ENCODE measurements at places on chromosomes 13 and 19. TPM values are rescaled to one million over a fixed set of nuclear protein-coding genes. Genes with fewer than 3 reads are reported as not detected.
A peak's percentile ranks its signal among the peaks of the same experiment; 100 is the strongest.

DNA sequence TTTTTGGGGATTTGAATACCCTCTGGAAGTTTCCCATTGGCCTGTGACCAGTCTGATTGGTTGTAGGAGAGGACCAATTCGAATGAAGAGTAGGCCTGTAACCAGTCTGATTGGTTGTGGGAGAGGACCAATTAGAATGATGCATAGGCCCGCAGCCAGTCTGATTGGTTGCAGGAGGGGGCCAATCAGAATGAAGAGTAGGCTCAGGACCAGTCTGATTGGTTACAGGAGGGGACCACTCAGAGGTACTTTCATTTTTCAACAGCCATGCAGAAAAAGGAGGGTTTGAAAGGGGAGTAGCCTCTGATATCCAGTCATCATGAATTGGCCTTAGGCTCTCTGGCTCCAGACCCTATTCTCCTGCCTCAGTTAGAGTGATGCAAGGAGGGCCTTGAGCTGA is 30.4 kb upstream of the SLC1A5 start:
- no peak for DNase-seq

DNA sequence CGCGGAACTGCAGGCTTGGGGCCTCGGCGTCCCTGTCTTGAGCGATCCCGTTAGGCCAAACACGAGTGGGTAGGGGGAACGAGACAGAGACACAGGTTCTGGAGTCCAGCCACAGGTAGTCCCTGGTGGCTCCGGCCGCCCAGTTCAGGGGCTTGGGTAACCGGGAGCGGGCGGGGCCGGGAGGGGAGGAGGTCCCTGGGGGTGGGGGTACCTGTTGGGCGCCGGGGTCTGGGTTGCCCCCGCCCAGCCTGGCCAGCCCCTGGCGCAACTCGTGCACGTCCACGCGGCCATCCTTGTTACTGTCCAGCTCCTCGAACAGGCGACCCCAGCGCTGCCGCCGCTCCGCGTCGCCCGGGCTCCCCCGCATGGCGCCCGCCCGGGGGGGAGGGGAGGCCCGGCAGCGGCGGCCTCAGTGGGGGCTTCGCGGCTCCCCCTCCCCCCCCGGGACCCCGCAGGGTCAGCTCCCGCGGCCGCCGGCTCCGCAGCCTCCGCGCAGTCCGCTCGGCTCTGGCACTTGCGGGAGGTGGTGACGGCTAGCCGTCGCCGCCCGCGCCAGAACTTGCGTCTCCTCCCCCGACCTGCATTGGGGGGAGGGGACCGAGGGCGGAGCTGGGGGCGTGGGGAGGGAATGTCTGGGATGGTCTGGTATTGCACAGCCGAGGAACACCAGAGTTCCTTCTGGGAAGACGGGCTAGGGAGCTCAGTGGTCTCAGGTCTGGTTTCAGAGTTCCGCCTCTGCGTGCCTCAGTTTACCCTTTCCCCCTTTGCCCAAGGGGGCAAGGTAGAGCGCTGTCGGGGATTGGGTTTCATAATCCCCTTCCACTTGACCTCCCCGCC is at the start of gene SLC25A23:
TSS of gene SLC25A23 (minus strand) at position 531 of the 837 bp plus-strand sequence. CDS start at position 367, 164 bp downstream.
- DNase-seq = no peak

- DNase-seq = no peak
Observed at GRCh38 chr19:17332677-17333581, 1.7 kb downstream of the ANO8 start.

- no peak for DNase-seq
Observed at GRCh38 chr19:22427960-22428913, 6.1 kb upstream of the ZNF98 start.

DNA sequence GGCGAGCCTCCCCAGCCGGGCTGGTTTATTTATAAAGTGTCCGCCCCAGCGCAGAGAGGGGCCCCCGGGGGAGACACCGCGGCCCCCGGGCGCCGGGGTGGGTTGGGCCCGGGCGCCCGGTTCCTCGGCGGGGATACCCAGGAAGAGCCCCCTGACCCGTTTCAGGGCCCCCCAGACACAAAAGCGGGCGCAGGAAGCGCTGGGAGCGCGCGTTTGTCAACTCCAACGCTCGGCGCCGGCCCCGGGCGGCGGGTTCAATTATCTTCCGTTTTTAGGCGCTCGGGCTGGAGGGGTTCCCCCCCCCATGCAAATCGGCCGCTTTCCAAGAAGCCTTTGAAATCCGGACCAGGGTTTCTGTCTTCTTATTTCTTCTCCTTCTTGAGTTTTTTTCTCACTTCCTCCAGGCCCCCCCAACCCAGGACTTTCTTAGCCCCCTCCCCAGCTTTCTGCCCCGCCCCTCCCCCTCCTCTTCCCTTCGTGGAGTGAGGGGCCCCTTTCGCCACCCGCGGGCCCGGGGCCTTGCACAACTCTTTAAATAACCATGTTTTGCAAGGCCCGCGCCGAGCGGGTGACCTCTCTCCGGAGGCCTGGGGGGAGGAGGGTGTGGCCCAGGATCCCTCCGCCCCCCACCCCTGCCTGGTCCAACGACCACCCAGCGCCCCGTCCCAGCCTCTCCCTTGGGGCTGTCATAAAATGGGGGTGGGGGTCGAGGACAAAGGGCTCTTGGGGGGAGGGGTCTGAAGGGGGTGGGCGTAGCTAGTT is 935 bp downstream of the ARID3A start:
- no peak for DNase-seq

- no peak for DNase-seq
Observed at GRCh38 chr19:28126135-28126898, 1086.6 kb downstream of the UQCRFS1 start.

- no peak for DNase-seq
Observed at GRCh38 chr13:73212482-73212881, 153.7 kb downstream of the KLF5 start.

GRCh38 chr19:49422407-49423070 is 702 bp downstream of the PTH2 start:
- no peak for DNase-seq

DNA sequence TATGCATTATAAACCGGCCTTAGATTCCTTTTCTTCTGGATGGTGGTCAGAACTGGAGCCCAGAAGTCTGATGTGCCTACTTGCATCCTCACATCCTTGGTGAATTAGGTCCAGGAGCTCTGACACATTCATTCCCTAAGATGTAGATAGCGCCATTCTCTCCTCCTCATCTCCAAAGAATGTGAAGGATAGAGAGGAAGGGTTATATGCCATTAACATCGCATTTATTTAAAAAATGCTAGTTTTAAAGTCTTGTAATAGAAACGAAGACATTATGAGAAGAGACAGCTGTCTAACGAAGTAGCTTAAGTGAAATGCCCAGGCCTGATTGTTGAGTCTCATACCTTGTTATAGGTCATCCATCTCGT is 9.7 kb downstream of the MBNL2 start:
- no peak for DNase-seq

- peak; percentile 30 for DNase-seq
Observed at GRCh38 chr19:28710278-28710677, 502.7 kb downstream of the UQCRFS1 start.

GRCh38 chr13:32135655-32136054 is 104.1 kb downstream of the FRY start:
- DNase-seq = no peak

The TSKS gene
- 1.3 TPM for polyA plus RNA-seq

The CALR3 gene
- polyA plus RNA-seq = 0.04 TPM

The KANK3 gene
- polyA plus RNA-seq = 0.16 TPM

The SCEL gene
- 32.7 TPM for polyA plus RNA-seq
